Daoy (cell line): ENCODE measurements at places on chromosomes 16 and 17. TPM values are rescaled to one million over a fixed set of nuclear protein-coding genes. Genes with fewer than 3 reads are reported as not detected.

ASPHD1 gene
- 0.89 and 2.2 TPM in 2 replicates for total RNA-seq

SNF8 gene
- total RNA-seq: 43.2 and 64.9 TPM in 2 replicates

SDF2 gene
- total RNA-seq: 67.6 and 68.2 TPM in 2 replicates

P2RX5 gene
- total RNA-seq: 11.5 and 14.5 TPM in 2 replicates

PLEKHH3 gene
- total RNA-seq: 2.5 and 8.9 TPM in 2 replicates

KRT31 gene
- total RNA-seq: not detected in 2 replicates

SLC47A1 gene
- total RNA-seq: not detected in 2 replicates

NPIPB12 gene
- 2.5 and 6.6 TPM in 2 replicates for total RNA-seq

- DNase-seq: no peak
Observed at GRCh38 chr17:61418449-61418848, 18.8 kb downstream of the TBX2 start.

- no peak for DNase-seq
Observed at GRCh38 chr16:52967744-52968143, 85.0 kb downstream of the CHD9NB start.

DNA sequence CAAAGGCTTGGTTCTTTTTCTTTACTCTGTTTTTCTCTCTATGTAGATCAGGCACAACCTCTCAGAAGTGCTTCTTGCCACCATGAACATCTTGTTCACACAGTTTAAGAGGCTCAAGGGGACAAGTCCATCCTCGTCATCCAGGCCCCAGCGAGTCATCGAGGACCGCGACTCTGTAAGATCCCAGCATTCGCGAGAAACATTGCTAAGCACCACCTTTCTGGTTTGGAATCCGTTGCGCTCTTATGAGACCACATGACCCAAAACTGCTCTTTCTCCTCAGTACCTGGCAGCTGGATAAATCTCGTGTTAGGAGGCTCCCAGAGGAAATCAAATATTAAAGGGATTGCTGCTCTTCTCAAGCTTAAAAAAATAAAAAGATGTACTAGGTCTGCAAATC is 23.3 kb upstream of the SLC12A3 start:
- DNase-seq: no peak

- no peak for DNase-seq
Observed at GRCh38 chr17:46121841-46122485, 71.3 kb downstream of the KANSL1 start.

- no peak for DNase-seq
Observed at GRCh38 chr16:13645601-13646245, 274.2 kb upstream of the ERCC4 start.

DNA sequence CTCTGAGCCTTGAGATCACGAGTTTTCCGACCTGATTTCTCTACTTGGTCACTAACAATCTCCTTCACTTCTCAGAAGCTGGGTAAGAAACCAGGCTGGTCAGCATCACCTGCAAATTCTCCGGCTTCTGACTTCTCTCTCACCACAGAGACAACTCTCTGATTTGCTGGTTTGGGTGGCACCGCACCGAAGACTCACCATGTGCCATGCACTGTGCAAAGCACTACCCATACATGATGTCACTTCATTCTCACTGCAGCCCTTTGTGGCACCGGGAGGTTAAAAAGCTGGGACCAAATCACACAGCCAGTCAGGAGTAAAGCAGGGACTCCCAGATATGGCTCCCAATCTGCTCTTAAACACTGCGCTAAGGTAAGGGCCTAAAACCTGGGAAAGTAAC is 647 bp downstream of the VAC14 start:
- no peak for DNase-seq

DNA sequence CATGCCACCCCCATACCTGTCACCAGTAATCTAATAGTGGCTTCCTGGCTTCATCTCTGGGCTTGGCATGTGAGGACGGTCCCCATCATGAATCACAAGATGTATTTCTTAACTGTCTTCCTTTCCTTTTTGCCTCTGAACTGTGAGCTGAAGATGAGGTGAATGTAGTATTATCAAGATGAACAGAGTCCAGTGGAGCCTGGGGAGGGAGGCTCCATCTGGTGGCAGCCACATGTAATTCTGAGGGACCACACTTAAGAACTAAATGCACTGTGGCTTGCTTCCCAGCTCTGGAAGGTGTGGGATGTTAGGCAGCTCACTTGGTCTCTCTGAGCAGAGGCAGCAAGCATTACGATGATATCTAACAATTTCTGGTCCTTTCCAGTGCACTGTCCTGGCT is 354.9 kb upstream of the ASIC2 start:
- peak; percentile 19 for DNase-seq

DNA sequence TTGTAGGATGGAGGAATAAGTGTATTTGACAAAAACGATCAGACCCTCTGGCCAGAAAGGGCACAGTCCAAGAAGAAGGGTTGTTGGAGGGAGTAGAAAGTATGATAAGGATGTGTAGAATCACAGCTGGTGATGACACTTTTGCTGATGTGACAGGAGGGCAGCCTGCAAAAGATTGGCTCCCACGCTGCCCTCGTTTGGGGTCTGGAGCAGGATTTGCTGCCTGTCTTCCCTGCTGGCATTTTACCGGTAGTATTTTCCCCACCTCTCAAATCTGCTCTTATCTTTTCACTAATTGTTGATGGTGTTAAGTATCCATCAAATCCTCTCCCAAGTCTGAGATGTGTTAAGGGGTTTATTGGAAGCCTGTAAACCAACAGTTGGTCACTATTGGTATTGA is 208.8 kb downstream of the CCDC182 start:
- no peak for DNase-seq

GRCh38 chr17:77140878-77141767 is at the start of gene SEC14L1:
Gene SEC14L1, plus strand, starts transcription at chr17:77140969. Its CDS starts 2,628 bp downstream, at chr17:77143597.
- DNase-seq: peak; percentile 63

- DNase-seq: no peak
Observed at GRCh38 chr17:48282303-48282702, 147.7 kb downstream of the SKAP1 start.

DNA sequence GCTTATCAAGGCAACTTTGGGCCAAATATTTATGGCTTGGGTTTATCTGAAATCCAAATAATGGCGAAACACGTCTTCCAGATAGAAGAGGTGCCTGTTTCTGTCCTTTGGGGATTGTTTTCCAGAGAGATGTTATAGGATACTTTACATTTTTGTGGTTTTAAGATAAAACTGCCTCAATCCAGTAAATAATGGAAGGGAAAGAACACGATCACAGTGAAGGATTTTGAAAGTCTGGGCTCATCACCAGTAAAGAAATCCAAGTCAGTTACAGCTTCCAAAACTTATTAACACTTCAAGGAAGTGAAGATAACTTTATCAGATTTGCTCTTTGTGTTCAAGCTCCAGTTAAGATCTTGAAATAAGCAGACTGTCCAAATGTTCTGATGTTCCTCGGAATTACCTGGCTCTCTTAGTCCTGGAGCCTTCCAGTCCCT is 30.1 kb downstream of the DNAH2 start:
- peak; percentile 10 for DNase-seq
